Urinary bladder (tissue), 4 donors: ENCODE measurements at places on chromosomes 5 and 9. TPM values are rescaled to one million over a fixed set of nuclear protein-coding genes. Genes with fewer than 3 reads are reported as not detected.

Gene CDC20B
- total RNA-seq = not detected

Gene CFAP90
- 0.21 TPM for total RNA-seq

Gene IRX2
- total RNA-seq = 0.58 TPM

Gene C5orf52
- total RNA-seq = not detected

Gene F2RL1
- 8.2 TPM for total RNA-seq

Gene SLC36A2
- not detected for total RNA-seq

Gene INVS
- total RNA-seq = 59.3 TPM

Gene GFI1B
- total RNA-seq = 0.26 TPM

Gene PAEP
- not detected for total RNA-seq

Gene WDR38
- not detected for total RNA-seq

Gene DCANP1
- total RNA-seq = 0.16 TPM
